ENCODE measurements at places on chromosomes 7 and 10.
A peak's percentile ranks its signal among the peaks of the same experiment; 100 is the strongest.

DNA sequence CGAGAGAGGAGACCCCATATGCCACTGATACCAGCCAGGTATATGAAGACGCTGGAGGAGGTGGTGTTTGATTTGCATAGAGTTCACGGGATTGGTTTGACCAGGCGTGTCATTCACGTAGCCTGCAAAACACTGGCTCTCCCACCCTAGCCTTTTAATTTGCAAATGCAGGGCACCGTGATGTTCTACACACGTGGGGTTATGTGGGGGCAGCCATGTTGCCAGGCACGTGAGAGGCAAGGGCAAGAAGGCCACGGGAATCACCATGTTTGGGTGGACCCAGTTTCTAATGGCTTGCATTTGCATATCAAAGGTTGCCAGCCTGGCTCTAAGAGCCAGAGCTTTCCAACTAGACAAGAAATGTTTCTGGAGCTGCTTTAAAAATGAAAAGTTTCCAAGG, 117.2 kb upstream of the LYZL1 start:
- no peak for DNase-seq

DNA sequence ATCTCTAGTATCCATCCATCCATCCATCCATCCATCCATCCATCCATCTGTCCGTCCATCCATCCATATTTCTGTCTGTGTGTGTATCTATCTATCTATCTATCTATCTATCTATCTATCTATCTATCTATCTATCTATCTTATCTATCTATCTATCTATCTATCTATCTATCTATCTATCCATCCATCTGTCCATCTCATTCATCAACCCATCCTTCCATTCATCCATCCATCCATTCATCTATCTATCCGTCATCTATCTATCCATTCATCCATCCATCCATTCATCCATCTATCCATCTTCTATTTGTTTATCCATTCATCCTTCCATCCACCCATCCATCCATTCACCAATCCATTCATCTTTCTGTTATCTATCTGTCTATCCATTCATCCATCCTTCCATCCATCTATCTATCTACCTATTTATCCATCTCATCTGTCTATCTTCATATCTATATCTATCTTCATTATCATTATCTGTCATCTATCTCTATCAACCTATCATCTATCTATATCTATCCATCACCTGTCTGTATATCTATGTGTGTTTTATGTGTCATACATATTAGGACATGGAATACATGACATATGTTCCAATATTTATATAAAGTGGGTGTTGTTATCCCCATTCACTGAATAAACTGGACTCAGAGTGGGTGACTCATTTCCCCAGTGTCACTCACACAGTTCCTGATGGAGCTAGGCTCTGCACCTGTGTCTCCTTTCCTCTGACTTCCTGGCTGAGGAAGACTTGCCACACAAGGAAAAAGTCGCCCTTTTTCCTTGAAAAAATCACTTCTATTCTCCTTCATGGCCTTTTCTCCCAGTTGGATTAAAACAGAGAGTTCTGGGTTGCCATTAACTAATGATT, 200.1 kb downstream of the CCDC3 start:
- DNase-seq, result no peak

GRCh38 chr10:670990-671389, 18.5 kb downstream of the DIP2C start:
- no peak for DNase-seq

GRCh38 chr7:19016140-19016539, 101.3 kb downstream of the TWIST1 start:
- no peak for DNase-seq

DNA sequence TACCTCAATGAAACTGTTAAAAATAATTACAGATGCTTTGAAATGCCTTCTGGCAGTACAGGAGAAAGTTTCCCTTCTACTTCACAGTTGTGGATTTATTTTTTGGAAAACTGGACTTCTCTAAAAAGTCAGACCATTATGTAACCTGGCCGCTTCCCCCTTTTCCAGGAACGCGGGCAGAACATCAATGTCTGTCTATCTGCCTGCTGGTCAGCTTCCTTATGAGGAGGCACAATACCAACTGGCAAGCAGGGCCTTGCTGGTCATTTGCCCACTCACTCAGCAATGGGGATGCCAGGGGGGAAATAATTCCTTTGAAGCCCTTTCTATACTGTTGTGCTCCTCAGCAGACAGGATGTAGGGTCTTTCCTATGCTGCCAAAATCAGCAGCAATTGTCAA, 22.5 kb upstream of the ADRB1 start:
- no peak for DNase-seq

- no peak for DNase-seq
Measured at GRCh38 chr7:142152076-142152475, 40.6 kb downstream of the MGAM2 start.

DNA sequence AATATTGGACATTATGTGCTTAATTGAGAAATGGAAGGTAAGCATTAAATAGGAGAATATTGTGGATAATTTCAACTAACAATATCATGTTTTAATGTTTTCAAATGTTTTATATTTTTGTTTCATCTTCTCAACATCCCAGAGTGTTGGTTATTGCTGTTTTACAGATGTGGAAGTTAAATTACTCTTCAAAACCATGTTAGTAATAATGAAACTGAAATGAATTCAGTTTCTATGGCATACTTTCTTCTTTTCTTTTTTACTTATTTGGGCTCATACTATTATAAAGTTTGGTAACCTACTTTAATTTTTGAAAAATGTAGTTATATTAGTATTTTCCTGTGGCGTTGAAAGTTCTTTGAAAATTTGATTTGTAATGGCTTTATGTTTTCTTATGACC, 4.2 kb downstream of the GLRX3 start:
- no peak for DNase-seq

GRCh38 chr10:48442809-48443177, 136.3 kb downstream of the MAPK8 start:
- DNase-seq, result no peak

- DNase-seq, result no peak
Measured at GRCh38 chr10:79059859-79060379, 8.8 kb upstream of the ZMIZ1 start.

- DNase-seq, result no peak
Measured at GRCh38 chr7:1814089-1814811, 144.2 kb downstream of the ELFN1 start.

DNA sequence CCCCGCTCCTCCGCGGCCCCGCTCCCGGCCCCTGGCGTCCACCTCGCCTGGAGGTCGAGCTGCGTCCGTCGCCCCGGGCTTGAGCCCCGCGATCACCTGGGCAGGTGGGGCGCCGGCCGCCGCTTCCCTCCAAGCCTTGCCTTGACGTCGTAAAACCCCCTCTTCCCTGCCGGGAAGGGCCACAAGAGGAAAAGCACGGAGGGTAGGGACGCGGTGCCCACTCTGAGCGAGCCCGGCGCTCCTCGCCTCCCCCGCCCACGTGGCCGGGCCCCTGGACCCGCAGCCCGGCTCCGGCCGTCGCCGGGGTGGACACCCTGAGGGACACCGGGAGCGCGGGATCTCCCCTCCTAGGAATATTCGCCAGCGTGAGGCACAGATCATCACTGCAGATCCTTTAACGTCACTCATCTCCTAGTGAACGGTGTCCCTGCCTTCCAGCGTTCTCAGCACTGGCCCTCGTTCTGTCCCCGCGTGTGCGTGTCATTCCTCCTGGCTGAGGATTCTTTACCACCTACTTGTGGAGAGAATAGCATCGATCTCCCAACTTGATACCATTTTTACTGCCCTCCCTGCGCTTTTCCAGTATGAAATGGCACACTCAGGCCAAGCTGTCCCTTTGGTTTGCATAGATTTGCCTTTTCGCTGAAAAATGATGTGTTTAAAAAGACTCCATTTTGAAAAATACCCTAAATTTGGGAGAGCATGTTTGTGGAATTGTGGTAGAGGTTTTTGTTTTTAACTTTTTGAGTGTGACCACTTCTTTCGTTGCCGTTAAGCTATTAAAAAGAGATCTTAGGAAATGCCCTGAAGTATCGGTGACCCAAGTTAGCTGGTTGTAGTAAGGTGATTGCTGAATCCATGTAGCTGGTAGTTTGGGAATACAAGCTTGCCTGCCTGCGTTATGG, 649 bp downstream of the ACTR3B start:
- DNase-seq, result peak; percentile 6

GRCh38 chr7:9210114-9210513, 776.7 kb downstream of the NXPH1 start:
- DNase-seq, result no peak

DNA sequence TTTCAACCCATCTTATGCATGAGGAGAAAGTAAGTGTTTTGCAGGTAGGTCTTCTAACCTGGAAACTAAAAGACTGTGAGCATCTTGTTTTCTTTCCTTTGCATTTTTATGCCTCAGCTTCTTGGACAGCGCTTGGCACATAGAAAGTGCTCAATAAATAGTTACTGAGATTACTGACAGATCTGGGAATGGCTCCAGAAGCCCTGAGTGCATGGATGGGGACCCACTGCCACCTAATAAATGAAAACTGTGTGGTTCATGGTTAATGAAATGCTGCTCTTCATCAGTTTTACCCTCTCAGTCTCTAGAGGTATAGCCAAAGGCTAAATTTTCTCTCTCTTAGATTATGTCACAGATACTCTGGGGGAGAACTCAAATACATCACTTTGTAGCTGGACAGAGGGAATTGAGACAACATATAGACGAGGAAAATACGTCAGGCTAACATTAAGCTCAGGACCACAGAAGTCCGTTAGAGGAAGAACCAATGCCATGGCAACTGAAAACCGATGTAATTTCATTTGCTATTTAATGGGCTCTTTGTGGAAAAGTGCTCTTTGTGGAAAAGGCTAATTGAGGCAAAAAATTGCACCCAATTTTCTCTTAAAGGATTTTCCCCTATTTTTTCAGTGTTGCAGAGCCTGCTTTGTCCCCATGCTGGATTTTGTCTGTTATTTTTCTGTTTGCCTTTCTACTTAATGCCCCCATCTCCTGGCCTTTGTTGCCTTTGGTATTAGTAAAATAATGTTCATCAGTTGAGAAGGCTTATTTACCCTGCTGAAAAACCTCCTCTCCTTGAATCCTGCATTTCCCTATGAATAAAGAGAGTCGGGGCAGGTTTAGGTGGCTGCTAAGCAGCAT, 17.8 kb downstream of the ASB4 start:
- DNase-seq, result no peak

DNA sequence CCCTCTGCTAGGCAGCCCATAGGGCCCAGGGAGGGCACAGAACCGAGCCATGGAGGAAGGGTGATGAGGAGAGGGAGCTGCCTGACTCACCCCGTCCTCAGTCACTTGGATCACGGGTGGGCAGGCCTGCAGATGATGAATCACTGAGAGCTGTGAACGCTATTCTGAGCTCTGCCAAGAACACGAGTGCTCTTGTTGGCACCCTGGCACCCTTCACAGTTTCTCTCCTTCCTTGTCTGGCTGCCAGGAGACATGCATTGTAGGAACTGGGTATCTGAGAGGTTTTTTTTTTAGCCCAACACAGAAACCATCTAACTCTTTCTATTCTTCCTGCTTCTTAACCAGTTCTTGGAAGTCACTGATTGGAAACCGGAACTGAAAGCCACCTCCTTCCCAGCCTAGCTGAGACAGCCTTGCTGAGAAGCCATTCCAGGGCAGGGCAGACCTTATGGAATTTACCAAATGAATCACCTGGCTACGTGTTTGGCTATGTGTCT, 82.1 kb downstream of the SLC37A3 start:
- DNase-seq, result no peak

GRCh38 chr10:79336739-79337138, 10.5 kb upstream of the PPIF start:
- no peak for DNase-seq

- DNase-seq, result no peak
Measured at GRCh38 chr10:129978322-129978721, 14.2 kb upstream of the EBF3 start.

DNA sequence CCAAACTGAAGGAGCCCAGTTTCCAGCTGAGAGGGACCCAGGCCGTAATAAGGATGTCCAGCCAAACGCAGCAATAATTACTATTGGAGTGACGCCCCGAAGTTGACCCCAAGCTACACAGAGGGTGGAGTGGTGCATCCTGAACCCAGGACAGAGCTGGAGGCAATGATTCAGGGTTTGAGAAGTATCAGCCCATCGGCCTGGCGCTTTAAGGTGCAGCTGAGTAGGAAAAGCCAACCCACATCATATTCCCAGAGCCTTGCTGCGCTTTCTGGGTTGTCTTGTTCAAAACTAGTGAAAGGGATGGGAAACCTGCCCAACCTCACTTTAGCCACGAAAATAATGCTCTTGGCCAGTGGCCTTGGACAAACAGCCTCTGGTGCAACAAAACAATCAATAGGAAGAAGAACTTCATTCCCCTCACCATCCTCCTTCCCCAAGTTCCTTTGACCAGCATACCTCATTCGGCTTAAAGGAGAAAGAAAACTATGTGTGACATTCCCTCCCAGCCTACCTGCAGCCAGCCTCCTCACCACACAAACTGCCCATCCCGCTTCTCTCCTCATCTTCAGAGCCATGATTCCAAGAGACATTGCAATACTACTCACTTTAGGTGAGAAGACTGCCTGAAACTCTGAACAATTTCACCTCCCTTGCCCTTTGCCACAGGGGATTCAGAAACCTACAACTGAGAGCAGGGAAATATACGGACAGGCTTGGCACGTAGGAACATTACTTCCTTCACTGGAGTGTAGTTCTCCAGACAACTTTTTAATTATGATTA, 217.2 kb upstream of the MKLN1 start:
- DNase-seq, result no peak

GRCh38 chr7:135386181-135386580, 123.7 kb downstream of the CNOT4 start:
- DNase-seq, result no peak

GRCh38 chr10:76324283-76324682, 892.9 kb downstream of the LRMDA start:
- DNase-seq, result no peak

- DNase-seq, result no peak
Measured at GRCh38 chr7:36048141-36048901, 104.7 kb upstream of the EEPD1 start.

GRCh38 chr7:61111-61510, 131.3 kb upstream of the FAM20C start:
- no peak for DNase-seq

DNA sequence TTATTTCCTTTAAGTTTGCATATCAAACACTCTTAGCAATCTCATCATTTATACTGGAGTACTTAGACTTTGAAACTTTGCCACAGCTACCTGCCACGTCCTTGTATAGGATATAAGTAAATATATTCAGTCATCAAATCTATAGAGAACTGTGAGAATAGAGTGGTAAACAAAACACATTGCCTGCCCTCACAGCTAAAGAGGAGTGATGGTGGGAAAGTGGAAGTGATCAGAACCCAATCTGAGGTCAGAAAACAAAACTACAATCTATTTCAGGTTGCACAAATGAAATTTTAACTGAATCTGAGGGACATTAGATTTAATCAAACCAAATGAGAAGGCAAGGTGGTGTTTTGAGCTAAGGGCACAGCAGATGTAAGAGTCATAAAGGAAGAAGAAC, 74.8 kb downstream of the ZEB1 start:
- no peak for DNase-seq
